ENCODE measurements at places on chromosomes 11 and 22.

DNA sequence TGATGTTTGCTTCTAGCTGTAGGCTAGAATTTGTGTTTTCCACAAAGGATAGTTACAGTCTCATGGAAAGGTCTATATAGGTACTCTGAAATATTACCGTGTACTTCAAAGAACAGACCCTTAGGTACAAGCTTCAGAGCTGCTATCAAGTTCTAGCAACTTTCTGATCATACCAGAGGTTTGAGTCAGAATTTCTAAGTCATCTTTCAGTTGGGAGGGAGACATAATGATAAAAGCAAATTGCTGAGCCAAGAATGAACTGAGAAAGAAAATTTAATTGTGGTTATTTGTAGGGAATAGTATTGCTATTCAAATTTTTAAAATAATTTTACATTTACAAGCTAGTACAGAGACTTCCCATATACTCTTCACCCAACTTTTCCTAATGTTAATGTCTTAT lies 19.9 kb upstream of the ME3 start:
- DNase-seq = peak; percentile 49

- DNase-seq = peak; percentile 70
Observed at GRCh38 chr22:30308518-30309230, 18.1 kb downstream of the TBC1D10A start.

DNA sequence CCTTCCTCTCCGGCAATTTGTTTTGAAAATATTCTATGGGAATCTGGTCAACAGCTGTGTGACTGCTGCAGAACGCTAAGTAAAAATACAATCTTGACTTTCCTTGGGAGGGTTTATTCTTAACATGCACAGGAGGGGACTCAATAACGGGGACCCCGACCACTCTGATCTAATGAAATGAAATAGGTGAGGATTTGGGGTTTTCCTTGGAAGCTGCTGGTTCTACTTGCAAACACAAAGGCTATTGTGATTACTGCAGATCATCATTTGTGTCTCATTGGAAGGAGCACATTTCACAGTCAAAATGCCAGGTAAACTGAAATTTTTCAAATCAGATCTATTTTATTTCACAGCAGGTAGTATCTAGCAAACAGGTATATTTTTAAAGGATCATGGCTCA lies 366.1 kb downstream of the SHANK2 start:
- no peak for DNase-seq

GRCh38 chr11:128903248-128904061 lies 12.3 kb downstream of the KCNJ5 start:
- peak; percentile 80 for DNase-seq

DNA sequence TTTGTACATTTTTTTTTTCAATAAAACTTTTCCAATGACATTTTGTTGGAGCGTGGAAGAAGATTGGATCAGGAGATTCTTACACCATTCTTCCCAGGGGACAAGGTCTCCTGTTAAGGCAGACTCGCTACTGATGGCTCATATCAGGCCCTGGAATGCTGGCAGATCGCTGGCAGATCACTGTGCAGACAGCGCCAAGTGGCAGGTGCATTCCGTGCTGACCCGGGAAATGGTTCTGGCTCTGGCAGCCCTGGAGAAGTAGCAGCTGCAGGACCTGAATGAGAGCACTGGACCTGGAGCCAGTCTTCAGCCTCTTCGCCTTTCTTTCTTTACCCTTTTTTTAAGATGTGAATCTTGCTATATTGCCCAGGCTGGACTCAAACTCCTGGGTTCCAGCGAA lies 10.7 kb downstream of the SERPINH1 start:
- no peak for DNase-seq

- DNase-seq = peak; percentile 75
Observed at GRCh38 chr11:125517116-125517770, 21.2 kb upstream of the FEZ1 start.

- peak; percentile 55 for DNase-seq
Observed at GRCh38 chr11:85661972-85662664, 2.8 kb downstream of the CREBZF start.

DNA sequence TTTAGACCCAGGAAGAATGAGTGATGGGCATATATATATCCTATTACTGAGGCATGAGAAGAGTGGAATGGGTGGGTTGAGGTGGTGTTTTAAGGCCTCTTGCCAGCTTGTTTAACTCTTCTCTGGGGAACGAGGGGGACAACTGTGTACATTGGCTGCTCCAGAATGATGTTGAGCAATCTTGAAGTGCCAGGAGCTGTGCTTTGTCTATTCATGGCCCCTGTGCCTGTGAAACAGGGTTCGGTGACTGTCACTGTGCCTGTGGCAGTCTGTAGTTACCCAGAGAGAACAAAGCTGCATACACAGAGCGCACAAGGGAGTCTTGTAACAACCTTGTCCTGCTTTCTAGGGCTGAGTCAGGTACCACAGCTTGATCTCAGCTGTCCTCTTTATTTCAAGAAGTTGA lies 11.7 kb downstream of the LIMK2 start:
- DNase-seq = peak; percentile 73

Measured in LHCN-M2 (cell line).